ENCODE measurements at places on chromosomes 6 and 20.

DNA sequence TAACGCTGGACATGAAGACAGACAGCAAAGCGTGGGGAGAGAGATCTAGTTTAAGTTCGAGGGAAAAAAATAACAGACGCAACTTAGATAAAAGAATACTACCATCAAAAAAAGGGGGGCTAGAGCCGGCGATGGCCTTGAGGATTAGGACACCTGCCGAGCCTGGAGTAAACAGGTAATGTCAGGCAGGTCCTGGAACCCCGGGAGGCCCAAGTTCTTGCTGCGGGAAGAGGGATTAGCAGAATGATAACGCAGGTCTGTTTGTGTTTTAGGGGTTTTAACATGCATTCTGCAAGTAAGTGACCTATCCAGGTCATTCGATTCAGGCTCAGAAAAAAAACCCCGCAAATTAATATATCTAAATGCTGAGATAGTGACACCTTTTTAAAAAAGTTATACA, 754 bp upstream of the TMEM170B start:
- no peak for DNase-seq

DNA sequence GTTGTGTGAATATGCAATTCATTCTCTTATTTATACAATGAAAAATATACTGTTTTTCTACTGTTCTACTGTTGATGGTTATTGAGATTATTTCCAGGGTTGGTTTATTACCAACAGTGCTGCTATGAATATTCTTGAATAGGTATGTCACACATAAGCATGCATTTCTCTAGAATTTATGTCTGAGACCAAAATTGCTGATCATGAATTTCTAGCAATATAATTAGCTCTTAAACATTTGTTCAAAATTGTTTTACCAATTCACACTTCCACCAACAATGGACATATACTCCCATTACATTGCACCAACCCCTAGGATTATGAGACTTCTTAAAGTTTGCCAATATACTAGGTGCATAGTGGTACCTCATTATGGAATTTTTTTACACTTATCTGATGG, 164.1 kb upstream of the KCNQ5 start:
- no peak for DNase-seq

DNA sequence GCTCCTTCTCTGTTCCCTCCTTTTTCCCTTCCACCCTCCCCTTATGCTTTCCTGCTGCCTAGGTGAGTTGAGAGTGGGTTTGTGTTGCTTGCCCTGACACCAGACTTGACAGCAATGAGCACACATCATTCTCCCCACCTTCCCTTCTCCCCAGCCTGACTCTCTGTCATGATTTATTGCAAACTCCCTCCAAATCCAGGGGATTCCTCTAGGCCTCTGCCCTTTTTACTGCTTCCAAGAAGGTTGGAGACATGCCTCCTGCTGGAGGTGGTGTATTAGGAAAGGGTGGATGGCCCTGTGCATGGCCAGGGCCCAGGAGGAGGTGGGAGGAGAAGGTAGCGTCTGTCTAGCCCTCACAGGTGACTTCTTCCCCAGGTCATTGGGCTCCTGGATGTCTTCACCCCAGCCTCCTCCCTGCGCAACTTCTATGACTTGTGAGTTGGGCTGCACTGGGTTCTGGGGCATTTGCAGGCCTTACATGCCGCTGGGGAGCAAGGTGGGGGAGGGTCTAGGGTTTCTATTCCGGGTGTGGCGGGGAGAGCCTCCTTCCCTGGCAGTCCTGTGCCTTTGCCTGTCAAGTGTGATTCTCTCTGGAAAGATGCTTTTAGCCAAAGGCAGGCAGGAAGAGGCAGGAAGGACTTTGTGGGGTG, 2.1 kb downstream of the MAPK13 start:
- DNase-seq, result no peak

DNA sequence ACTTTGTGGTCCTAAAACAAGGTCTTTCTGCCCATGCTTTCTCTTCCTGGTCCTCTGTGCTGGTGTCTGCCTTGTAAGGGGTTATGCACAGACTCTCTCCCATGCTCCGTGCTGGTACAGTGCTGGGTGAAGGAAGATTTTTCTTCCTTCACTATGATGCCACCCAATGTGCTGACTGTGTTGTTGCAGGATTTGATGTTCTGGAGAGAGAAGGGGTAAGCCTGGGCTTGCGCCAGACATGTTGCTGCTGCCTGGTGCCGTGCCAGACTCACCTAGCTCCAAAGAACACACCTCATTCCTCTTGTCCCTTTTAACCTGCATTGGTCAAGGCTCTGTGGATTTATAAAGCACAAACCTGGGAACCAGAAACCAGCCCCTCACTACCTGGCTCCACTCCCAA, 28.4 kb upstream of the ARMH2 start:
- DNase-seq, result no peak

- peak; percentile 68 for DNase-seq
Measured at GRCh38 chr20:51529758-51530157, 12.8 kb downstream of the NFATC2 start.

DNA sequence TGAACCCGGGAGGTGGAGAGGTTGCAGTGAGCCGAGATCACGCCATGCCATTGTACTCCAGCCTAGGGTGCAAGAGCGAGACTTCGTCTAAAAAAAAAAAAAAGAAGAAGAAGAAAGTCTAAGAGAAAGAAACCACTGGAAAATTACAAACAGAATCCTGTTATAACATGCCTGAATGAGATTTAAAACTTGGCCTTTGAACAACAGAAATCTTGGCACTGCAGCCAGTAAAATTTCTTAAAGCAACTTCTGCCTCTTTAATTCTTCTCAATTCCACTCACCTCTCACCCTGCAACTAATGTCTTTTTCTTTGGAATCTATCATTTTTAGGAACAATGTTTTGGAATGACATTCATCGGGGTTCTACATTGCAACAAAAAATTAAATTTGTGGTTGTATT, 26.3 kb downstream of the PM20D2 start:
- peak; percentile 30 for DNase-seq

DNA sequence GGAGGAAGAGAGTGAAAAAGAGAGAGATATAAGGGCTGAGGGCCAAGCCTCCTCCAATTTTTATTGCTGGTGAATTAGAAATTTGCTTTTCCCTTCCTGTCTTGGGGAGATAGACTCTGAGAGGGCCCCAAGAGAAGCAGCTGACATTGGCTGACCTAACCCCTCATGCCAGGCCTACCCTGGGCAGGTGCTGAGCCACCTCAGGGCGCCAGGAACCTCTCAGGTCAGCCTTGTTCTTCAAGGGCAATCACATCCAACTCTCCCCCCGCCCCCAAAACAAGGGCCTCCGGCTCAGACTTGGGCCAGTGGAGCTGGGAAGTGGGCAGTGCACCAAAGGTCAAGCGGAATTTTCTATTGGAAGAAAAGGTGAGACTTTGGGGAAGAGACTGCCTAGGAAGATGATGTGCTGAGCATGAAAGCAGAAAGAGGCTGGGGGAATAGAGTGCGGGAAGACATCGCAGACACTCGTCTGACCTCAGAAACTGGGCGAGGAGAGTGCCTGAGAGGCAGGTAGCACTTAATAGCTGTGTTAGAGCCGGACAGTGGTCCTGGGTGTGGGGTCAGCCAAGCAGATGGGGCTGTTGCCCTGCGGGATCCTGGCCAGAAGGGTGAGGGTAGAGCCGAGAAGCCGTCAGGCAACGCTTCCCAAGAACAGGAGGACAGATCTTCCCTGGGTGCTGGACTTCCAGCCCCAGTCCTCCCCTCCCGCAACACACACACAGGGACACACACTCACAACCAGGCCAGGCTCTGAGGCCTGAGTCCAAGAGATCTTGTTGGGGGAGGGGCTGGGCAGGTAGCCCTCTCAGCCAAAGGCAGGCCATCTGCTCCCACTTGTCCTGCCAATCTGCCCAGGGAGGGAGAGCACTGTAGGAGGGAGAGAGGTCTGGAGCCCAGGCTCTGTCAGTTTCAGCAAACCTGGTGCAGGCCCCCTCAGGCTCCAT, 3.7 kb upstream of the FASTKD5 start:
- no peak for DNase-seq

DNA sequence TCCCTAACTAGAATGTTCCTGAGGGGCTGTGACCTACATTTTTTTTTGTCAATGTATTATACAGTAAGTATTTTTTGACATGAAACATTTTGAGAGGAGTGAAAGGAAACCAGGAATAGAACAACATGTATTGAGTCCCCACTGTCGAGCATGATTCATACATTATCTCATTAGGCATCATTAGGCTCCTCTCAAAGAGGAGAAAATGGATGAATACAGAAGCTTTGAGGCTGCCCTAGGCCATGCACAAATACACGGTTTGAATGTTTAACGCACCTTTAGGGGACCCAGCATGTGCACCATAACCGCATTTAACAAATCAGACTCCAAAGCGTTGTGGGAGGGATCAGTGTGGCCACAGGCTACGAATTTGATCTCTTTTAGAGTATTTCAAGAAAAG, 87.8 kb downstream of the TBXT start:
- DNase-seq, result no peak

GRCh38 chr20:9276966-9277468, 208.1 kb downstream of the PLCB4 start:
- peak; percentile 21 for DNase-seq

DNA sequence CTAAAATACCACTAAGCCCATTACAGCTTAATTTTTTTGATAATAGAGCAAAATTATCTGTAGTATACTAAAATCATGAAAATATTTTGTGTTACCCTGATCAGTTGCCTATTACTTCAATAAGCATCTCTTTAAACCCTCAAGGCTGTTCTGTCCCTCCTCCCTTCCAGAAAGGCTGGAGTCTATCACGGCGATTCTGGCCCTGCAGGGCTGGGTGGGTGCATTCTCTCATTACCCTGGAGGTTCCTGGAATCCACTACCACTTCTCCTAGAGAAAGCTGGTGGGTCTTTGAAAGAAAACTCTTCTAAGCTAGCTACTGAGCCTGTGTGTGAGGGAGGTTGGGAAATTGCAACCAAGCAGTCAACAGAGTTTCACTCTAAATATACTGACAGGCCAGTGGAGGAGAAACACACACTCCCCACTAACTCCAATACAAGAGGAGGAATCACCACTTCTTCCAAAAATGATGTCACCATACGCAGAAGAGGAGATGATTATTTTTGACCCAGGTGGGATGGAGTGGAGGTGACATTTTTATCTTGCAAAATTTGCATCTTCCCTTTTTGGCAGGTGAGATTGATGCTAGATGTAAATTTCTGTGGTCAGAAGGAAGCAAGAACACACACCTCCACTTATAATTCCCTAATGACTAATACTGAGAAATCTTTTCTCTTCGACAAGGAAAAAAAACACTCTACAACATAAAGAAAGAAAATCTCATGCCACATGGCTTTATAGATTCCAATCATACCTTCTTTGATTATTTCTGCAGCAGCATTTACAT, 182.3 kb upstream of the PHACTR1 start:
- DNase-seq, result no peak

DNA sequence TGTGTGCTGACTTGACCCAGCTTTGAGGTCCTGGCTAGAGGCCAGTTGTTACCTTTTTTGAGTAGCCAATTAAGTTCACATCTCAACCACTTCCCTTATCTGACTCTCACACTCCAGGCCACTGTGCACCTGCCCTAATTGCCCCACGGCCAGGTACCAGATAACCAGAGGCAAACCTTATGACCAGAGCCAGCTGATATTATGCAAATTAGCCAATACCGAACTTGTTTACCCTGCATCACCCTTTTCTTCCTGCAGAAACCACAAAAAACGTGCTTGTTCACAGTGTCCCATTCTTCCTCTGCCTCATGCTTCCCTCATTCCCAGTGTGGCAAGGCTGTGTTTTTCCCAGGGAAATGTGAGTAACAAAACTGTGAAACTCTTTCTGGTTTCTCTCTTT, 89.3 kb downstream of the HTR1B start:
- DNase-seq, result no peak

- peak; percentile 12 for DNase-seq
Measured at GRCh38 chr6:24009319-24009718, 116.7 kb upstream of the NRSN1 start.

DNA sequence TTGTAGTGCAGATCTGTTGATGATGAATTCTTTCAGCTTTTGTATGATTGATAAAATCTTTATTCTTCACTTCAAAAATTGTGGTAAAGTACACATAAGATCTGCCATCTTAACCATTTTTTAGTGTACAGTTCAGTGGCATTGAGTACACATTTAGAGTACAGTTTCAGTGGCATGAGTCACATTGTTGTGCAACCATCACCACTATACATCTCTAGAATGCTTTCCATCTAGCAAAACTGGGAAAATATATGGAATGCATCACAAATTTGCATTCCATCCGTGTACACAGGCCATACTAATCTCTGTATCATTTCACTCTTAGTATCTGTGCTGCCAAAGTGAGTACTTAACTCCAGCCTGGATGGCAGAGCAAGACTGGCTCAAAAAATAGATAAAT, 28.7 kb downstream of the SIRPD start:
- no peak for DNase-seq

GRCh38 chr6:36757206-36757605, 59.6 kb downstream of the RAB44 start:
- DNase-seq, result no peak

All from tongue (tissue), 3 donors.